ENCODE measurements at places on chromosomes 2 and 18.

DNA sequence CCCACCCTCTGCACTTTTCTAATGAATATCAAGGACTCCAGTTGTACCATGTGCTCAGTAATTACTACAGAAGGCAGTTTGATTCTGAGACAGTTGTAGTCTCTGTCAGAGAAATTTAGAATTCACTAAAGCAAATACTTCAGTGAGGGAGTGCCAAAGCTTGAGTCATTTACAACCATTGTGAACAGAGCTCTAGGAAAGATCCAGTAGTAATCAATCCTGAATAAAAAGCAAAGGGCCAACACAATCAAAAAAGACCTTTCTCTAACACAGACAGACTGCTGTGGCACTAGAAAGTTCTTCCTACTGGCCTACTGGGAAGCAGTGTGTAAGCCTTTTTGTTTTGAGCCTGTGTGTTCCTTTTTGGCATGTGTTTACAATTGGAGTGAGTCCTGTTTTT, 135.6 kb upstream of the UNC80 start:
- no peak for DNase-seq

- no peak for DNase-seq
These were observed 210.4 kb upstream of the CXCR4 start for GRCh38 chr2:136328207-136328795.

DNA sequence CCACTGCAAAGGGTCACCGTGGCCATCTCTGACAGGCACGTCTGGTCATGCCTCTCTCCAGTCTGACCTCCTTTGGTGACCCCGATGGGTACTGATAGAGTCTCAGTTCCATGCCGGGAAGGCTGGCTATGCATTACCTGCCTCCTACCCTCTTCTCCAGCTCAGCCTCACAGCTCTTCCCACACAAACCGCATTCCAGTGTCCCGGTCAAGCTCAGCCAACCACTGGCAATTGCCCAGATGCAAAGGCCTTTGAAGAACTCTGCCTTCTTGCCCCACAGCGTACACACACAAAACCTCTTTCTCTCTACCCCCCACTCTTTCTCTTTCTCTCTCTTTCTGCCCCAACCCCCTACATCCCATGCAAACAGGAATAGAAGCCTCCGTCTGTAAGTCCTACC, 37.6 kb downstream of the TMEM163 start:
- DNase-seq = no peak

DNA sequence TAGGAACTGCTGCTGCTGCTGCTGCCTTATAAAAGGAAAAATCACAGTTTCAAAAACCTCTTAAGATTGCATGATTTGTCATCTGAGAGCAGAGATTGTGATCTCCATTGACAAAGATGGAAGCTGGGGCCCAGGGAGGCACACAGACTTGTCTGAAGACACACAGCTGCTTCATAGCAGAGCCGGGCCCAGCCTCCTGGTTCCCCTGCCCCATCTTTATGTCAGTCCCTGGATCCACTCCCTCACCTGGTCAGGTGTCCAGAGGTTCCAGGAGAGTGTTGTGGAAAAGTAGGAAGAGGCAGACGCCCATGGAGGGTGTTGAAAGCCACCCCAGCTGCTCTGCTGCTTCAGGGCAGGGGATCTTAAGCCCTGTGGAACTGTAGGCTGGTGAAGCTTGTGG, 20.0 kb downstream of the STEAP3 start:
- no peak for DNase-seq

GRCh38 chr2:218260742-218261422, at the start of gene GPBAR1:
Gene GPBAR1 (plus strand): TSS chr2:218261015. CDS start chr2:218262725, 1,710 bp downstream.
- no peak for DNase-seq

- no peak for DNase-seq
These were observed 1.3 kb upstream of the PPM1B start for GRCh38 chr2:44167311-44167907.

DNA sequence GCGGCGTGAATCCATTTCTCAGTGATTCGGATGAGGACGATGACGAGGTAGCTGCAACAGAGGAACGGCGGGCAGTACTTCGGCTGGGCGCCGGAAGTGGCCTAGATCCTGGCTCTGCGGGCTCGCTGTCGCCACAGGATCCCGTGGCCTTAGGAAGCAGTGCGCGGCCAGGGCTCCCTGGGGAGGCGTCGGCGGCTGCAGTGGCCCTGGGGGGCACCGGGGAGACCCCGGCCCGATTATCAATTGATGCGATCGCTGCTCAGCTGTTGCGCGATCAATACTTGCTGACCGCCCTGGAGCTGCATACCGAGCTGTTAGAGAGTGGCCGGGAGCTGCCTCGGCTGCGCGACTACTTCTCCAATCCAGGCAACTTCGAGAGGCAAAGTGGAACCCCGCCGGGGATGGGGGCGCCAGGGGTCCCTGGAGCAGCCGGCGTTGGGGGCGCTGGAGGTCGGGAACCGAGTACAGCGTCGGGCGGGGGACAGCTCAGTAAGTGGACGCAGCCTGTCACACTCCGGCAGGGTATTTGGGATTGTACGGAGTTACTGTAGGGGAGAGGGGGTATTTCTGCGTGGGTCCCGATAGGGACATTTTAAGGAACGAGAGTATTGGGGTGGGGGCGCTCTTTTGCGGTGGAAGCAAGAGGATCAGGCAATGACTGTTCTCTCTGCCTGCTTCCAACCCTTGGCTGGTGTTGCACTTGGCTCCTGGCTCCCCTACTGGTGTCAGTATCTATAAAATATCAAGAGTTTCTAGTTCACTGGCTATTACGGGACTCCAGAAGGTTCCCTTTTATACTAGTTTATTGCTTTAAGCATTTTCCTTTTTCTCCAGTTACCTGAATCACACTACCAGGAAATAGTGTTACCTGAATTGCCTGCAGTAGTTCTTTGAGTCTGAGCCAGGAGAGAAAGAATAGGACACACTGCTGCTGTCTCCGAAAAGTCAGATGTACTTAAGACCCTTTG, 772 bp downstream of the RELCH start:
- DNase-seq = no peak
